ENCODE measurements at places on chromosomes 6 and 20. TPM values are rescaled to one million over a fixed set of nuclear protein-coding genes. Genes with fewer than 3 reads are reported as not detected.

- H3K4me1 ChIP-seq = peaks cover 5% of the 10 kb centered on the region
- no peaks in the 10 kb centered on the region for H3K36me3 ChIP-seq
- DNase-seq = no peak
- no peak overlapping the region for H3K4me3 ChIP-seq
- no peaks in the 10 kb centered on the region for H3K27me3 ChIP-seq
Observed at GRCh38 chr6:108644252-108644651, 83.5 kb downstream of the FOXO3 start.

DNA sequence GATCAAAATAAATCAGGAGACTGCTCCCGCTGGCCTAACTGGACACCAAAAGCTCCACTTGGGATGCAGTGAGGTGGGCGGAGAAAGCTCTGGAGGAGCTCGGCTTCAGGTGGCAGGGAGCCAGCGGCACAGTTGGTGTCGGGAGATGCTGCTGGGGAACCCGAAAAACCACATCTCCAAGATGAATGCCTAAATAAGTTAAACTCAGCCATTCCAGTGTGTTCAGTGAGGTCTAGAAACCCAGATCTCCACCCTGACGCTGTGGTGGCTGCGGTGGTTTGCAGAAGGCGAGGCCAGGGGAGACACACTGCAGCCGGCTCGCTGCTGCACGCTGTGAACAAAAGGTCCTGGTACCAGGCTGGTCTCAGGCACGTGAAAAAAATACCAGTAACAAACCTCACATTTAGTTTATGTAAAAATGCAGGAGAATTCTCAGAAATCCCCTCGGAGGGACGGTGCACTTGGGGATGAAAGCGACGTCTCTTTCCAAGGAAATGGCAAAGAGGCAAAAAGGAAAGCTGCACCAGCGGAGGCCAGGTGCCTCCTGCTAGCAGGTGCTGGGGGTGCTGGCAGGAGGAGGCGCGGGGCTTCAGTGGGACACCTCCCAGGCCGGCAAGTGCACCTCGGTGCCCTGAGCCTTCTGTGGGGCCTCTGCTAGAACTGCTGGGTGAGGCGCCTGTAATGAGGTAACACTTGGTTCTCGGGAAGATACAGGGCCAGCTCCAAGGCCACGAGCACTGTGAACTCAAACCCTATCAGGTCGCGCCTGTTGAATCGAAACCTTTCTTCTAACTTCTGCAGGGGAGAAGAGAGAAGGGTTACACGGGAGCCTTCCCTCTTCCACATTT lies 3.6 kb downstream of the RPS21 start:
- no peak for DNase-seq
- peaks cover 1% of the 10 kb centered on the region for H3K36me3 ChIP-seq
- no peaks in the 10 kb centered on the region for H3K27me3 ChIP-seq
- no peaks in the 10 kb centered on the region for H3K4me1 ChIP-seq

- no peaks in the 10 kb centered on the region for H3K4me1 ChIP-seq
- H3K27ac ChIP-seq = no peak overlapping the region
- no peak overlapping the region for H3K4me3 ChIP-seq
- H3K36me3 ChIP-seq = no peaks in the 10 kb centered on the region
- no peaks in the 10 kb centered on the region for H3K27me3 ChIP-seq
- no peak for DNase-seq
Observed at GRCh38 chr6:2866171-2866846, 24.6 kb upstream of the SERPINB1 start.

DNA sequence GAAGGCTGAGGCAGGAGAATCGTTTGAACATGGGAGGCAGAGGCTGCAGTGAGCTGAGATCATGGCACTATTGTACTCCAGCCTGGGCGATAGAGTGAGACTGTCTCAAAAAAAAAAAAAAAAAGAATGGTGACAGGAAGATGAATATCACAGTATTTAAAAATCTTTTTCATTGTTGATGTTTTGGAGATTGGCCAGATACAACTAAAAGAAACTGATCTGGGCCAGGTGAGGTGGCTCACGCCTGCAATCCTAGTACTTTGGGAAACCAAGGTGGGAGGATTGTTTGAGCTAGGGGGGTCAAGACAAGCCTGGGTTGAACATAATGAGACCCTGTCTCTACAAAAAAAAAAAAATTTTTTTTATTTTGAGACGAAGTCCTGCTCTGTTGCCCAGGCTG lies 52.1 kb downstream of the TRAF3IP2 start:
- no peak overlapping the region for H3K4me3 ChIP-seq
- H3K27ac ChIP-seq = no peak overlapping the region
- DNase-seq = no peak
- H3K4me1 ChIP-seq = peaks cover 3% of the 10 kb centered on the region

- no peak overlapping the region for H3K27ac ChIP-seq
- H3K4me3 ChIP-seq = no peak overlapping the region
- no peak for DNase-seq
- no peaks in the 10 kb centered on the region for H3K27me3 ChIP-seq
Observed at GRCh38 chr20:12264711-12265110, 347.0 kb downstream of the BTBD3 start.

DNA sequence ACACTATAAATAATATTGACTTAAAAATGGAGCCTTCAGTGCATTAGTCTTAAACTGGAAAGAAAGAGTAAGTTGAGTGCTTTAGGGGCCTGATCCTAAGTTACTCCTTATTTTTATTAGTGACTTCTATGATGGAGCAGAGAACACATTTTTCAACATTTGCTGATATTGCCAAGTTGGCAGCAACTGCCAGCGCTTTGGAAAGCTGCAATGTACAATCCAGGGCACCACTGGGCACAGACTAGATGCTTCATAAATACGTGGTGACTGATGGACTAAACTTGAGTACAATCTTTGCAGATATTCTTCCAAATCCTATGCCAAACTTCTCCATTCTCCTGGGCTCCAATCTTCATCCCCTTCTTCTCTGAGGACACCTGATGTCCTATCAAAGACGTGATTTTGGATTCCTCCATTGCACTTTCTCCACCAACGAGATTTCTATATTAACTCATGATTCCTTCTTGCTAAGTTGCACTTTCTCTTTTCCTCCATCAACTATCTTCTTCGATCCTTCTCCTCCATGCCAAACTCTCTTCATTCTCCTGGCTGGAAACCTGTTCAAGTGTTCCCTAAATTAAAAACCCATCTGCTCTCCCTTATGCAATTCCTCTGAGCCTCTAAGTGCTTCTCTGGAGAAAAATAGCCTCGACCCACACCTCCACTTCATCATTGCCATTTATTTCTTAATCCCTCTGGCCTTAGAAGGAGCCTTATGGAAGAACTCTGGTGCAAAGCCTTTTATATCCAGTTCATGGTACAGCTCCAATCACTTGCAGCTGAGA lies 28.5 kb upstream of the PAK5 start:
- H3K4me1 ChIP-seq = no peaks in the 10 kb centered on the region
- no peaks in the 10 kb centered on the region for H3K36me3 ChIP-seq

- no peaks in the 10 kb centered on the region for H3K27me3 ChIP-seq
- no peak overlapping the region for H3K27ac ChIP-seq
- H3K36me3 ChIP-seq = no peaks in the 10 kb centered on the region
- H3K4me1 ChIP-seq = no peaks in the 10 kb centered on the region
Observed at GRCh38 chr6:75937846-75938245, 134.6 kb downstream of the IMPG1 start.

DNA sequence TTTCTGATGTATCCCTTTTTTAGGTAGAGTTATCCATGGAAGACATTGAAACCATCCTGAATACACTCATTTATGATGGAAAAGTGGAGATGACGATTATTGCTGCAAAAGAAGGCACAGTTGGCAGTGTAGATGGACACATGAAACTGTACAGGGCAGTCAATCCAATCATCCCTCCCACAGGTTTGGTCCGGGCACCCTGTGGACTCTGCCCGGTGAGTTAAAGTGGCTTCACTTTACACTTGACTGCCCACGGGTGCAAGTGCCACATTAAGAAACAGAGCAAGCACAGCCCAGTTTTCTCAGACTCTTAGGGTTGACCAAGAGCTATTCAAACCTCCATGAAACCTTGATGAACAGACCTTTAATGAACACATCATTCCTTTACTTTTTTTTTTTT lies 14.4 kb downstream of the POLR3F start:
- H3K4me1 ChIP-seq = no peaks in the 10 kb centered on the region
- no peak overlapping the region for H3K27ac ChIP-seq
- H3K36me3 ChIP-seq = peaks cover 7% of the 10 kb centered on the region
- no peaks in the 10 kb centered on the region for H3K27me3 ChIP-seq
- no peak for DNase-seq

DNA sequence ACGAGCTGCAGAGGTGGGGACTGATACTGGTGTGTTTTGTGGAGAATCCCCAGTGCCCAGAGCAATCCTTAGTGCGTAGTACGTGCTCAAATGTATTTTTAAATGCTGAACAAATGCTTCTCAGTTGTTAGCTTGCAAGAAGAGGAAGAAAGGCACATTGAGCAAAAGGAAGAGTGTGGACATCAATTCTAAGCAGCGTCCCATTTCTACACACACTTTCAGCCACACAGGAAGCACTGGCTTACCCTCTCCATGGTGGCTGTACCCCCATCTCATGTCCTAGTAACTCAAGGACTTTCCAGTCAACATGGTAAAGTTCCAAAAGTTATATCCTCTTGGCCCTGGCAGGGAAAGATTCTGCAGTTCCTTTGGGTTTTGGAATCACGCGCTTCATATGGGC lies 98.8 kb upstream of the NXT1 start:
- no peaks in the 10 kb centered on the region for H3K36me3 ChIP-seq
- no peaks in the 10 kb centered on the region for H3K27me3 ChIP-seq
- no peak for DNase-seq
- no peaks in the 10 kb centered on the region for H3K4me1 ChIP-seq
- no peak overlapping the region for H3K4me3 ChIP-seq

GRCh38 chr20:55375920-55376319 lies 629.4 kb downstream of the CBLN4 start:
- no peak overlapping the region for H3K4me3 ChIP-seq
- H3K27ac ChIP-seq = no peak overlapping the region
- H3K36me3 ChIP-seq = no peaks in the 10 kb centered on the region
- no peaks in the 10 kb centered on the region for H3K27me3 ChIP-seq
- DNase-seq = no peak

- H3K4me1 ChIP-seq = no peaks in the 10 kb centered on the region
- peak overlapping the region; percentile 92 for H3K27ac ChIP-seq
- no peak for DNase-seq
- H3K36me3 ChIP-seq = no peaks in the 10 kb centered on the region
- no peaks in the 10 kb centered on the region for H3K27me3 ChIP-seq
Observed at GRCh38 chr6:116094041-116094440, 6.6 kb upstream of the NT5DC1 start.

DNA sequence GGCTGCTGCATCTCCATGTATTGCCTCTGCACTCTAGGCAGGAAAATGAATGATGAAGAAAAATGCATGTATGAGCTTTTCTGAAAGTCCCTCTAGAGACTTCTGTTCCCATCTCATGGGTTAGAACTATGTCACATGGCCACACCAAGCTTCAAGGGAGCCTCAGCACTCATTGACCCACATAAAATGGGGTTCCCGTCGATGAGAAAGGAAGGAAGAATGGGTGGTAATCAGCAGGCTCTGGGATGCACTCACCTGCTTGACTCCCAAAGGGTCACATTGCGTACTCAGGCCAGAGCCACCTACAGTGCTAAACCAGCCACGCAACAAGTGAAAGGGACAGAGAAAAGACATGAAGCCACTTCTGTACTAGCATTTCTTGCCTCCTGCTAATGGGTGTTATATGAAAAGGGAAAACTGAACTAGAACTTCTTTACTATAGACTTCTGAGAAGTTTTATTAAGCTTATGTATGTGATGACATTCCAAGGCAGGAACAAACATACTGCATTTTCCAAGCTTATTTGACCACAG lies 95.8 kb upstream of the GCM1 start:
- H3K27ac ChIP-seq = no peak overlapping the region
- DNase-seq = no peak
- H3K27me3 ChIP-seq = no peaks in the 10 kb centered on the region
- peaks cover 1% of the 10 kb centered on the region for H3K4me1 ChIP-seq
- H3K4me3 ChIP-seq = no peak overlapping the region
- H3K36me3 ChIP-seq = no peaks in the 10 kb centered on the region

DNA sequence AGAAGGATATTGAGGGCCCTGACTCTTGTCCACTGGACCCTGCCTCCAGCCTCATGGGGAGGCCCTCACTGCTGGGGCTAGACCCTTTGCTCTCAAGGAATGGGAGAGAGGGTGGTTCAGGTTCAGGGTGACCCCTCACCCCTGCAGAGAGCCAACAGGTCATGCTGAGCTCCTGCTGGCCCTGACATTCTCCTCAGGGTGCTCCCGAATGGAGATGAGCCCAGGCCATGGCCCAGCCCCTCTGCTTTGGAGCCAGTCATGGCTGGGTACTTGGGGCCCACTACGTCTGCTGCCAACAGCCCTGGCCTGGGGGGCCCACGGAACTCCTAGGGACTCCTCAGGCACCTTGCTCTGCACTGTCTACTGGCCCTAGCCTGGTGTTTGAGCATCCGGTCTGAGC lies 49.2 kb upstream of the MLN start:
- H3K4me1 ChIP-seq = no peaks in the 10 kb centered on the region
- H3K36me3 ChIP-seq = no peaks in the 10 kb centered on the region
- DNase-seq = no peak

- no peak overlapping the region for H3K4me3 ChIP-seq
- DNase-seq = no peak
- H3K27ac ChIP-seq = no peak overlapping the region
Observed at GRCh38 chr6:52937908-52938307, 28.4 kb upstream of the GSTA3 start.

GRCh38 chr6:164455835-164456234 lies 853.6 kb downstream of the C6orf118 start:
- no peak overlapping the region for H3K27ac ChIP-seq
- H3K4me3 ChIP-seq = no peak overlapping the region
- H3K4me1 ChIP-seq = no peaks in the 10 kb centered on the region
- H3K36me3 ChIP-seq = no peaks in the 10 kb centered on the region
- no peaks in the 10 kb centered on the region for H3K27me3 ChIP-seq
- no peak for DNase-seq

GRCh38 chr6:36124881-36125280 lies 5.4 kb upstream of the MAPK13 start:
- H3K27me3 ChIP-seq = no peaks in the 10 kb centered on the region
- no peak overlapping the region for H3K27ac ChIP-seq
- DNase-seq = no peak
- no peak overlapping the region for H3K4me3 ChIP-seq

DNA sequence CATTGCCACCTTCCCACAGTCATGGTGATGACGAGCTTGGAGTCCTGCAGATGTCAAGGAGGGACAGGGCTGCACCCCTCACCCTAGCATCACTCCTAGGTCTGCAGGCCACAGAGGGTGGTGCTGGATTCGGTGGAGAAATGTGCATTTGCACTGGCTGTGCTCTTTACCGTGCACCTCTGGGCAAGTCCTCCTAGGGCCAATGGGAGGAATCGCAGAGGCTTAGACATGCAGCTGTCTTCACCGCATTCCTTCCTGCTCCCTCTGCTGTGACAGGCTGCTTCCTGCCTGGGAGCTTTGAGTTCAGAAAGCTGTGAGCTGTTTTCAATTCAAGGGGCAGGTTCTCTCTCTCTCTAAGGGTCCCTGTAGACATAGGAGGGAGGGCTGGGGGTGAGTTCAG lies 85.1 kb downstream of the EDN3 start:
- no peaks in the 10 kb centered on the region for H3K36me3 ChIP-seq
- H3K27me3 ChIP-seq = no peaks in the 10 kb centered on the region
- H3K4me1 ChIP-seq = no peaks in the 10 kb centered on the region
- H3K27ac ChIP-seq = no peak overlapping the region

Gene SOBP
- polyA plus RNA-seq = 8.2 TPM

Gene CLPSL2
- not detected for polyA plus RNA-seq

Gene LAMA2
- 6.0 TPM for polyA plus RNA-seq

Gene MAFB
- 20.8 TPM for polyA plus RNA-seq

Gene KCNG1
- polyA plus RNA-seq = 0.10 TPM

Gene TMEM217
- 0.54 TPM for polyA plus RNA-seq

Gene WFDC12
- polyA plus RNA-seq = not detected

Gene BMP5
- 0.38 TPM for polyA plus RNA-seq

Gene GLP1R
- polyA plus RNA-seq = not detected

Gene FOXQ1
- not detected for polyA plus RNA-seq

Gene LZTS3
- 6.5 TPM for polyA plus RNA-seq

Gene ABCF1
- 20.6 TPM for polyA plus RNA-seq

Gene CCN5
- 93.1 TPM for polyA plus RNA-seq

Data from aorta (tissue), 5 donors.